ENCODE measurements at places on chromosomes 7 and 10.

DNA sequence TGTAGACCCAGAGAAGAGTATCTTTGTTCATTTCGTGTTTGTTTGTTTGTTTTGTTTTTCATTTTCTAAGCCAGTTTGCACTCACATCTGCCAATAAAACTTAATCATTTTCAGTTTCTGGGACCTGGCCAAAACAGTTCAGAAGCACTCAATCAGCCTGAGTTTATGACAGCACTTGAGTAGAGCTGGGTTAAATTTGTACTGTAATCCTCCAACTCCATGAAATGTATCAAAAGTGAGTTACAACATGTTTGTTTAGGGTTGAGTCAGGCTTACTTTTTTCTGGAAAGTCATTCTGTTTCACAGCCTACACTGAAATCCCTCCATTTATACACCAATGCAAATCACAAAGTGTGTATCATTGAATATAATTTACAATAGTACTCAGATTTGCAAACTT is 91.9 kb downstream of the ZWINT start:
- DNase-seq: no peak

- no peak for DNase-seq
These were observed 153.1 kb downstream of the SLIT1 start for GRCh38 chr10:97032624-97033023.

DNA sequence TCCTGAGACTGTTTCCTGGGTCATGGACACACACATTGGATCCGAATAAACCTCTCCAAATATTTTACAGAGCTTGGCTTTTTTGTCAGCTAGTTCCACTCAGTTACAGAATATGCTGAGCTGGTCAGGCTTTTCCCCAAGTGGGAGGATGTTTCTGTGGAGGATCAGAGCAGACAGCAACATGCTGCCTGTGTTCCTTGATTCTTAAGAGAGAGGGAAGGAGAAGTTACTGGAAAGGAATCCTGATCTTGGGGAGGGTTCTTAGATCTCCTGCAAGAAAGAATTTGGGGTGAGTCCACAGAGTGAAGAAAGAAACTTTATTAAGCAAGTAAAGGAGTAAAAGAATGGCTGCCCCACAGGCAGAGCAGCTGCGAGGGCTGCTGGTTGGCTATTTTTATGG is 76.8 kb upstream of the RPA3 start:
- no peak for DNase-seq

DNA sequence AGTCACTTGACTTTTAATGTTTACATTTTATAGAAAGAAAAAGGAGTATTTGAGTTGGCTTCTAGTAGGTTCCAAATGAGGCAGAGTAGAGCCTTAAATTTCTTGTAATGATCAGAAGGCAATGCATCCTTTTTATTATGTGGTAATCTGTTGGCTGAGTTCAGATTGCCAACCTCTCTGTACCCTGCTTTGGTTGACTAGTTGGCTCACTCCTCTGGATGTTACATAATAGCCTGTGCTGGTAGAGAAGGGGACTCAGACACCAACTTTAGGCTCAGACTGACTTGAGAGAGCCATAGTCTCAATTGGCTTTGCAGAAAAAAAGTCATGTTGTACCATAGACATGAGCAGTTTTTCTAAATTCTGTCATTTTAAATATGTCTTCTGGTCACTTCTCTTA is 46.8 kb upstream of the GLCCI1 start:
- DNase-seq: no peak

GRCh38 chr7:142800088-142800487 is 29.3 kb downstream of the PRSS2 start:
- no peak for DNase-seq

DNA sequence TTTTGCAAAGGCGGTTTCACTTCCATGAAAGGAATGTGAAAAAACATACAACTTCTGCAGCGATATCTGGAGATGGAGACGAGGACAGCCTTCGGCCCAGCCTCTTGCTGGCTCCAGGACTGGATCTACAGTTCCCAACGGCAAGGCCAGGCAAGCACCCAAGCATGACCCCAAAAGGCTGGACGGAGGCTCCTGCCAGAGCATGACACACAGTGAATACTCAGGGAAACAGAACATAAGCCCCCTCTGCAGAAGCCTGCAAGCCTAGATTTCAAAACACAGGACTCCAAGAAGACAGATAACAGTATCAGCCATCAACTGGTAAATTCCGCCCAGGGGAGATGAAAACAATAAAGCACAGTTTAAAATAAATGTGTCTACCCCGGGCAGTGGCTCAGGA is 3.3 kb upstream of the LRRC27 start:
- DNase-seq: no peak

DNA sequence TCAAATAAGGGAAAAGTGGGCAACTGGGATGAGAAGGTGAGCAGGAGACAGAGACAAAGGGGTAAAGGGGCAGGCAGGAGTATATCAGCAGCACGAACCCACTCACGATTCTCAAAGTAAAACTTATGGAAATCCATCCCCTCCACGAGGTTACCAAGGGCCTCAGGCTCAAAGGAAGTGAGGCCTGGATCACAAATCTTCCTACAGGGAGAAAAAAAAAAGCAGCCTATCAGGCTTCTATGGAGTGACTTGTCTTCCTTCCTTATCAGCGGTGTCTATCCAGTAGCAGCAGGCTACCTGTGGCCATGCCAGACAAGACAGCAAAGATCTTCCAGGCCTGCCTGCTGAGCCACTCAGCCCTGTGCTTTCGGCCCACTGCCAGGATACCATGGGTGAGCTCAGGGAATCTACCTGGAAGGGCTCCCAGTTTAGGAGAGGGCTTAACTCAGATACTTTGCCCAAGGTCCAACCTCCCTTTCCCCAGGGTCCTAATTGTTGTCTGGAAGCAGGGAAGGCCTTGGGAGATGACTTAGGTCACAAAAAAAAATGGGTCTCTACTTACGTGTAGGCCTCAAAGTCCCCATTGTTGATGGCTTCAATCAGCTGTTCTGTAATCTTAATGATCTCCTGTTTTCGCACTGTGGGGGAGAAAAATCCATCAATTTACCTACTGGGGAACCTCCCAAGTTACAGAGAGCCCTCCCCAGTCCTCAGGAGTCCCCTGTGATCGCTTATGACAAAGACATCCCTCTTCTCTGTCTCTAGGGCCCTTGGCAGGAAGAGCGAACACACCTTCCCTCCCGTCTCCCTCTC is 5.7 kb upstream of the NDST2 start:
- no peak for DNase-seq

DNA sequence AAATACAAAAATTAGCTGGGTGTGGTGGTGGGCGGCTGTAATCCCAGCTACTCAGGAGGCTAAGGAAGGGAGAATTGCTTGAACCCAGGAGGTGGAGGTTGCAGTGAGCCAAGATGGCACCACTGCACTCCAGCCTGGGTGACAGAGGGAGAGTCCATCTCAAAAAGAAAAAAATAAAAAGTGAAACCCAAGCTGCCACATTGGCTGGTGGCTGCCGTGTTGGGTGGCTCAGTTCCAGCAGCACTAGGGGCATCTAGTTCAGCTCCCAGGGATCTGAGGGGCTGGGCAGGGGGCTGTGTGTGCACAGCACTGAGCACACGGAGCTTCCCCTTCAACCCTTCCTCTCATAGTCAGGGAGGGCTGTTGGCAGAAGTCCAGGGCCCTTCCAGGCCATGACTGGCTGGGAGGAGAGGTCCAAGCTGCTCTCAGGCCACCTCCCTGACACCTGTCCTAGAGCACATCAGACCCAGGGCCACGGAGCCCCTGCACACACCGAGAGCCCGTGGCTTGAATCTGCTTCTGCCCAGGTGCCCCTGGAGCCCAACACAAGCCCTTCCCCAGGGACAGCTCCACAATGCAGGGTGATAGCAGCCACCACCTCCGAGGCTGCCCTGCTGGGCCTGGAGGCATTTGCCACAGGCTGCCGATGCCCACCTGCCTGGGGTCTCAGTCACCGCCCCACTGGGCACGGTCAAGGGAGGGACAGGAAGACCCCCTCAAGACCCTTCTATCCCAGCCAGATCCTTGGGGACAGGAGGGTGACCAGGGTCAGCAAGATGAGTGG is 47.3 kb downstream of the YKT6 start:
- DNase-seq: no peak

DNA sequence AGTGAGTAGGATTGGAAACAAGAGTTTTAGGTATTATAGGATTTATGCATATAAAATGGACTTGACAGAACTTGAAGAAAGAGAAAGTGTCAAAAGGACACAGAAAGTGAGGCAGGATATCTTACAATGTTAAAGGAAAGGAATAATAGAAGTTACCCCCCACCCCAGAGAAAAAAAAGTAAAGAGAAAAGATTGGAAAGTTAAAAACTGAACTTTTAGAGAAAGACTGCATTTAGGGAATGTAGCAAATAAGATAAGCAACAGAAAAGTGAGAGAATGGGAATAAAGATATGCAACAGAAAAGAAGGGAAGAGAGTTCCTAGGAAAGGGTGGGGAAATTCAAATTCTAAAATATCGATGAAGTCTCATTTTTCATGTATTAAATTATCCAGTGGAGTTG is 250.5 kb upstream of the KAT6B start:
- no peak for DNase-seq

GRCh38 chr10:44696496-44696895 is 214.6 kb upstream of the TMEM72 start:
- DNase-seq: no peak

DNA sequence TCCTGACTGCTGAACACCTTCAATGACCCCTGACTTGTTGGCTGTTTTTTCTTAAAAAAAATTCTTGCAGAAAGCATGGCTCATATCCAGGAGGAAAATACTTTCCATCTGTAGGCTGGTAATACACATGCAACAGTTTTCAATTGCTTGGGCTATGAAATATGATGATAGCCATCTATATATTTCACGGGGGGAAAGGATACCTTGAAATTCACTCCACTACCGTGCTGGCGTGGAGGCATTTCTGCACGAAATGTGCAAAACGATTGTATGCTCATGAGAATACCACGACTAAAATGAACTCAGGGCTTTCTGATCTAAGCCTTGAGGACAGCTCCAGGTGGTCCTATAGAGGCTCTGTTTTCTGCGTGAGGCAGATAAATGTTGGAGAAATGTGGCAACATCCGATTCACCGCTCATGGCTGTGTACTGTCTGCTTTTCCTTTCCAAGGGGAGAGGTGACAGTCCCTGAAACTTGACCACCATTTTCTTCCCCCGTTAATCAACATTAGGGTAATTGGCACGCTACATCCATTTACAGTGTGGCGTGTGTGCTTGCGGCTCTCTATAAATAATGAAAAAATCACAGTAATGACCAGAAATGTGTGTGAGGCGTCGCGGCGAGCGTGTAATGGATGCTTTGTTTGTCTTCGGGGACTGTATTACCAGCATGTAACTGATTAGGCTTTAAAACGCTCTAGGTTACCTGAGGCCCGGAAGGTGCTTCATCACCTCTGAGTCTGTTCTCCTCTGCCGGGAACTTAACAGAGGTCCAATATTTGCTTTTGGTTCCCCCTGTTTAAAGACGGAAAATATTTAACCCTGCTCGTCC is 12.8 kb upstream of the CARD11 start:
- DNase-seq: no peak

DNA sequence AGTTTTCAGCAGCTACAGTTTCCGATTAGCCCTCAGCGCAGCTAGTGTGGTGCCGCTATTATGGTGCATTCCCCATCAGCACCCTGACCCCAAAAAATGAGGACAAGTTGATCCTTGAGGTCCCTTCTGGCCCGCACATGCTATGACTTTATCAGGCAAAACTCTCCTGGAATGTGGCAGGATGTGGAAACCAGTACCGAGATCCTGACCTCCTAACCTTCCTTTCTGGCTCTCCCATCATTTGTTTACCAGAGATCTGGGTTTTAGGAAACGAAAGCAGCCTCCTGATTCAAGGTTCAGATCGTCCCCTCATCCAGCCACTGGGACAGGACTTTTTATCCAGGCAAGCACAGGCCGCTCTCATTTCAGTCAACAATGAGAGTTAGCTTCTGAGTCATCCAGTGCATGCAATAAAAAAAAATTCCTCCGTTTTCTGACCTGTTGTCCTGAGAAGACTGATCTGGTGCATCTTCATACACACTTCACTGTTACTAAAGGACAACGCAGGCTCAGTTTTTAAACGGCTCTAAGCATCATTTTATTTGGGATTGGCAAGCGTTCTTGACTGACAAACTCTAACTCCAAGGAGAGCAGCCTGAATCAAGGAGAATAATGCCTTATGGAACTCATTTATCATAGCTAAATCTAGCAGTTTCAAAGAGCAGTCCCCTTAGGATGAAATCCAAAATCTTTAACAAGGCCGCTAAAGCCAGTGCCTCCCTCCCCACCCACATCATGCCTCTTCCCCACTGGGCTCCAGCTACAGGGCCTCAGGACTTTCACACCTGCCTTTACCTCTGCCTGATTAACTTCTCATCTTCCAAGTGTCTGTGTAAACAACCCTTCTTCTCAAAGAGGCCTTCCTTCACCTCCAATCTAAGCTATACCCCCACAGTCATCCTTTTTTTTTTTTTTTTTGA is 17.1 kb downstream of the PDLIM1 start:
- DNase-seq: no peak

DNA sequence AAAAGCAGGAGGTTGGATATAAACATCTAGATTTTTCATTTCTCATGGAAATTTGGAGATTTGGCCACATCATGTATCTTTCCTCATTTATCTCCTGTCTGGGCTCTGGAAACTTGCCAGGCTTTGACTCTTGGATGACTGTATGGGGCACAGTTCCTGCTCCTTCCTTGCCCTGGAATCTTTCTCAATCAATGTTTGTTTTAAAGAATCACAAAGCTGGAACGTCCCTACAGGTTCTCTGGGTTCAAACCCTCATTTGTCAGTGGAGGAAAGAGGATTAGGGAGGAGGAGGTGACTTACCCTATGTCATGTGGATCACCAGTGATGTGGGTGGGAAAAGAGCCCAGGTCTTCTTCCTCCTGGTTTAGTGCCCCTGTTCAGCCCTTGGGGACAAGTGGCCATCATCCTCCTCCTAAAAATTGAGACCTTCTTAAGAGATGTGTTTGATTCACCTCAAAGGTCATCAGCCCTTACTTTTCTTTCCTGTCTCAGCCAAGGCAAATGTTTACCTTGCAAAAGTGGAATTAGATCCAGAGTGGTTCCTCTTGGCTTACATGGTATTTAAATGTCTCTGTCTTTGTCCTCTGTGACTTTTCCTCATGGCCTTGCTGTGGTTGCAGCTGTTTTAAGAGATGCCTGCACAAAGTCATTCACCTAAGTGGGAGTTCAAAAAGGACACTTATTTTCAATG is 38.8 kb upstream of the PDZD8 start:
- DNase-seq: no peak

DNA sequence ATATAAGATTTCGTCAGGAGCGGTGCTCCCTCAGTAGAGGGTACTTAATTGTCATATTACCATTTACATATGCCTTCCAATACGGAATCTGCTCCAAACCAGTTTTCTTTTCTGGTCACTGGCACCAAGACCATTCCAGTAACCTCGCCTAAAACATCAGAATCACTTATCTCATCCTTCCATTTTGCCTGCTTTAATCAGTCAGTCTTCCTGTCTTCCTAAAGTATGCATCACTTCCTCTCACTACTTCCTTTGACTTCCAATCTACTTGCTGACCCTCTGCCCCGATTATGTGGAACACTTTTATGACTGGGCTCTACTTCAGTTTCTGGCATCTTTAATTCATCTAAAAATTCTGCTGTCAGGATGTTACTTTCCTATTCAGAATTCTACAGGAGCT is 33.5 kb downstream of the CUL2 start:
- no peak for DNase-seq

- DNase-seq: peak; percentile 57
These were observed 38.9 kb downstream of the BMPR1A start for GRCh38 chr10:86795353-86795752.

GRCh38 chr7:3117081-3117480 is 73.4 kb upstream of the CARD11 start:
- no peak for DNase-seq

GRCh38 chr7:38630720-38631673 is at the start of gene AMPH:
Gene AMPH, minus strand, starts transcription at chr7:38631373. Its CDS starts 22 bp downstream, at chr7:38631351.
- DNase-seq: peak; percentile 76

- no peak for DNase-seq
These were observed 982.4 kb upstream of the LRRTM3 start for GRCh38 chr10:65943451-65943850.

- no peak for DNase-seq
These were observed 96.5 kb downstream of the CAMK1D start for GRCh38 chr10:12445701-12446334.
